ENCODE measurements at places on chromosomes 2 and 18. TPM values are rescaled to one million over a fixed set of nuclear protein-coding genes. Genes with fewer than 3 reads are reported as not detected.

DNA sequence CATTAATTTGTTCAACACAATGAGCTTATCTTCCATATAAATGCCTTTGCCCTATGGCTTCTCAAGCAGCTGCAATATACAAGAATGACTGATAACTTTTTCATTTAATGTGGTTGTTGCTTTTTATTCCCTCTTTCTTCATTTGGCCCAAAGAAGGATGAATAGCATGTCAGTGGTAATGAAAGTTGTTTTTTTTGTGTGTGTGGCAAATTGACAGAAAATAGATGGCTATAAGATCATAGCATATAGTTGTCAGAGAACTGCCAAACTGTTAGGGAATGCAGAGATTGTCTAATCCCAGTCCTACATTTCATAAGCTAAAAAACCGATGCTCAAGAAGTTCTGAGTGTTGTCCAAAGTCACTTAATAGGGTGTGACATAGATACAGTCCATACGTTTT, 244.3 kb downstream of the ACTR3 start:
- DNase-seq: no peak

GRCh38 chr2:192053921-192054320, 140.8 kb downstream of the TMEFF2 start:
- DNase-seq: no peak

GRCh38 chr18:63185984-63186383, 133.6 kb downstream of the BCL2 start:
- no peak for DNase-seq

- DNase-seq: peak; percentile 82
These were observed at the start of gene ACKR3 for GRCh38 chr2:236569573-236569973. Gene ACKR3 (plus strand): TSS chr2:236569825. CDS start chr2:236580466, 10,641 bp downstream.

GRCh38 chr2:221612161-221612560, 40.1 kb upstream of the EPHA4 start:
- no peak for DNase-seq

DNA sequence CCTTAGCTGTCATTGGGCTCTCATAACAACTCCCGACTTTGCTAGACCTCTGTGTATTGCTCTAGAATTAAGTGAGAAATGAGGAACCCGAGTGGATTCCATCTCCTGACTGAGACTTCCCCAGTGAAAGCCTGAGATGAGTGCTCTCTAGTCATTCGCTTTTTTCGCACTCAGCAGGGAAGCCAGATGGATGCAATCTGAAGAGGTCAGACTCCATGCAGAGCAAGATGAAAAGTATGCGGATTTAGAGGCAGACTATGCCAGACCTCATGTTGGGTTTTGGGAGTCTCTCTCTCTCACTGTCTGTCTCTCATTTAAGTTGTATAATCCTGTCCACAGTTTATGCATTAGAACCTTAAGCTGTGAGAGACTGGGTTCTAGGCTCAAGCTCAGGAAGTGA, 88.6 kb downstream of the SLC5A7 start:
- DNase-seq: no peak

- no peak for DNase-seq
These were observed 3.6 kb downstream of the ACTR1B start for GRCh38 chr2:97660044-97660774.

MAT2A gene
- total RNA-seq: 304 TPM

CD28 gene
- total RNA-seq: not detected

DNAH6 gene
- not detected for total RNA-seq

MEP1B gene
- not detected for total RNA-seq

CRYGC gene
- not detected for total RNA-seq

Measured in PC-3 (cell line).